ENCODE measurements at places on chromosomes 6 and 20.

DNA sequence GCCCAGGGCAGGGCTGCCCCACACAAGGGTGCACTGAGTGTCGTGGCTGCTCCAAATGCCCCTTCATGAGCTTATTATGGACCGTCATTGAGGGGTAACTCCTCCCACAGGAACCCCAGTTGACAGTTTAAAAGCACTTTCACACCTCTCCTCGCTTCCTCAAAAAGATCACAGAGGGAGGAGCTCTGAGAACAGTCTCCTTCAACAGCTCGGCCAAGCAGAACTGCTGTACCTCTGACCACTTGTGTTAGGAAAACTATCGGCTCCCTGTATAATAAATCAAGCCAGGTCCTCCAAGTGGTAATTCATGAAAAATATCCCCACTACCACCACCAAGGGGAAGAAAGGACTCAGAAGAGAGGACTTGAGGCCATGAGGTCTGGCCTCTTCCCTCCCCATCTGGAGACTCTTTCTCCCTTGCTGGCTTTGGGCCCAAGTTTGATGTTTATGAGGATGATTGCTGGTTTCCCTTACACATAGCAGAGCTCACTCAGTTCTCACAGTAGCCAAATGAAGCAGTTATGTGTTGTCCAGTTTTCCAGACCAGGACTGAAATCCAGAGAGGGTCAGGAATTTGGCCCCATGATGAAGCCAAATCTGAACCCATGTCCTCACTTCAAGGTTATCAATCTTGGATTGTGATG, 8.7 kb downstream of the SNX21 start:
- DNase-seq, result no peak

DNA sequence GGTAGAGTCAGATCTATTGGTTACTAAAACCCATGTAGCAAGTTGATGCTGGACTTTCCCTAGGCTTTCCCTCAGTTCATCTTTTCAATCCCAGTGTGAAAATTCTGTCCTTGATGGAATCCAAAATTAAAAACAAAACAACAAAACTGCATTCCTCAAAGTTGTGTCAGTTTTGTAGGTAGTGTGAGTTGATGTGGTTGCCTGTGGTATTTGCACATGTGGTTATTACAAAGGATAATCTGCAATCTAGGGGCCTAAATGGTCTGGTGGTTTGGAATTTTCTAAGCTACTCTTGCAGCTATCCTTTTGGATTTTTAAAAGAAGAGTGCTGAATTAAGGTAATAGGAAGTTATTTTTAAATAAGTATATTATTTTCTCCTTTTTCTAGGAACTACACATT, 132.2 kb upstream of the SCGN start:
- DNase-seq, result no peak

DNA sequence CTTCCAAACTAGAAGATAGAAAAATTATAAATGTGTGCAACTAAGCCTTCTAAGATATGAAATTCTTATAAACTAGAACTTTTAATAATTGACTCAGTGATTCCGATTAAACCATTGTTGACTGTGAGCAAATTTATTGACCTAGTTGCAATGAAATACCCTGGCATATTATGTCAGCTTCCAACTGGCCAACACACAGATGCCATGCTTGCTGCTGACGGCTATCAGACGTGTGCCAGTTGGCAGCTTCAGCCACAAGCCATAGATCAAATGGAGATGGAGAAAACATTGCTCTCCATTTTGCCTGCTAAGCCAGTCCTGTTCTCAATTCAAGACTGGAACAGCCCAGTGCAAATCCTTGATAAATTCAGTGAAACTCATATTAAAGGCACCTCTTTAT, 101.7 kb upstream of the HDGFL1 start:
- no peak for DNase-seq

DNA sequence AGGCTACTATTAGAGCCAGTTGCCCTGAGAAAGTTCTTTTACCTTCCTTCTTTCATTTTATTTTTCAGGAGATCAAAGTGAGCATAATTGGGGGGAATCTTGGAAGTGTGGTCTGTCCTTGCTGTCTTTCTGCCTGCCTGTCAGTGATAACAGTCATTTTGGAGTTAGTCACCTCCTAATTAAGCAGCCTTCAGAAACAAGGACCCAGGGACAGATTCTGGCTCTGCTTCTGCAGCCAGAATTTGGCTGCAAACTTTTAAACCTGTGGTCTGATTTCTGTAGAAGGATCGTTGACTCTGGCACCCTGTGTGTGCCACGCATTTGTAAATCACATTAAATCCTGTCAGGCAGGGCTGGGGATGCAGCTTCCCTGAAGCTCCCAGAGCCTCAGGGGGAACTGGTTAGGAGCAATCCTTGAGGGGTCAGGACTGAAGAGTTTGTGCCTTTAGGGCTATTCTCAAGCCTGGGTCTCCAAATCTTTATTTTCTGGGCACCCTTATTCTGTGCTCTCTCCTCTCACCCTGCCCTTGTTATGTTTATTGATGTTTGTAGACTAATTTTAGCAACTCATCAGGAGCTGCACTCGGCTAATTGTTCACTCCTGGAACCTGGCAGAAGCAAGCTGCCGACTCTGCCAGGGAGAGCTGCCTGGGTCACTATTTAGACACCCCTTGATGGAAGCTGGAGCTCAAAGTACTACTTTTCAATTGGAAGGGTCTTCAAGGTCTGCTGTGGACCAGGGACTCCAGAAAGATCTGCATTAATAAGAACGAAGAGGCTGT, 6.8 kb downstream of the NOX3 start:
- DNase-seq, result no peak

DNA sequence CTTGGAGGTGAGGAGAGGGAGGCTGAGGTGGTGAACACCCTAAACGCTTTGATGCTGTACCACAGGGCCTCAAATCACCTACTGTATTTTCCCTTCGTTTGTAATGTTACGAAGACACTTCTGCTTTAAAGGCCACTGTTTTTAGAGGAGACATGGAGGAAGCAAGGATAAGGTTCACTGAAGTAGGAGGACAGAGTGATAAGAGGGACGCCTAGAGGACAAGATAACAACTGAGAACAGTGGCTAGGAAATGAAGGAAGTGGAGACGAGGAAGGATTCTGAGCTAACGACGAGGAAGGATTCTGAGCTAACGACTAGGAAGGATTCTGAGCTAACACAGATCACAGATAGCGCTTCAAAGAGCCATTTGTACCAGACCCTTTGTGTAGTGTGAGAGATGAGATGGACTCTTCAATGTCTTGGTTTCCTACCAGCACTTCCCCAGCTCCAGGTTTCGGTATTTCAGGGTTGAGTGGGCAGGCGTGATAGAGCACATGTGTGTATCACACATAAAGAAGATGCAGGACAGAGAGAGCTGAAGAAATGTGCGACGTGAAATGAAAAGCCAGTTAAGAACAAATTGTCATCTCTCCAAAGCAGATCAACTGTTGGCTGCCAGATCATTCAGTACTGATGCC, 7.5 kb downstream of the SF3B5 start:
- DNase-seq, result no peak

GRCh38 chr6:14499841-14500240, 382.3 kb downstream of the CD83 start:
- DNase-seq, result no peak

All from T-helper 2 cell (primary cell).